ENCODE measurements at places on chromosomes 11 and 22.
A peak's percentile ranks its signal among the peaks of the same experiment; 100 is the strongest.

DNA sequence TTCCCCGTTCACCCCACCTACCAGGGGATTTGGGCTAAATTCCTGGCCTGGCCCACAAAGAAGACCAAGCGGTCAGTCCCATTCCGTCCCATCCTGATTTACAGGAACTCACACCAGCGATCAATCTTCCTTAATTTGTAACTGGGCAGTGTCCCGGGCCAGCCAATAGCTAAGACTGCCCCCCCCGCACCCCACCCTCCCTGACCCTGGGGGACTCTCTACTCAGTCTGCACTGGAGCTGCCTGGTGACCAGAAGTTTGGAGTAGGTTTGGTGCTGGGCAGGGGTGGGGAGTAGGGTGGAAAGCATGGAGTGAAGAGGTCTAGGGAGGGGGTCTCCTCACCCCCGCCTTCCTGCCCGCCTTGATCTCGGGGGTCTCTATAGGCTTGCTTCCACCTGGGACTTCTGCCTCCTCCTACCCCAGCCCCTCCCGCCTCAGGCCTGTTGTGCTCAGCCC, at the start of gene SERPING1:
Gene SERPING1, plus strand, starts transcription at position 225 of the 455 bp plus-strand sequence. CDS start 586 bp downstream, outside the sequence.
- DNase-seq: no peak

GRCh38 chr11:119210050-119210449, 3.9 kb downstream of the CBL start:
- DNase-seq: no peak

DNA sequence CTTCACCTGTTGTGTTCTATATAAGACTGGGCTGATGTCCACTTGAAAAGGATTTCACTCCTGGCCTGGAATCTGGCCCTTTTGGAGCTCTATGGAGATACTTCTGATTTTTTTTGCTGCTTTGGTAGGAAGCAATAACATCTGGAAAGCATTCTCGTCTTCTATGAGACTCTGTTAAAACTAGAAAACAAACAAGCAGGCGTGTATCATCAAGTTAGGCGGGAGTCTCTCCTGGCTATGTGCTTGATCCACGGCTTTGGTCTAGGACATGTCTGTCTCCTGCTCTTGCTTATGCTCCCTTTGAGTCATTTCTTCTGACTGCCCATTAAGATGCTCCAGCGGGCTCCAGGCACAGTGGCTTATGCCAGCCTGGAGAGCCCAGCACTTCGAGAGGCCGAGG, 121.4 kb upstream of the TTC12 start:
- no peak for DNase-seq

- DNase-seq: no peak
Measured at GRCh38 chr11:128180441-128181087, 406.8 kb downstream of the ETS1 start.

GRCh38 chr11:61711498-61711897, 31.3 kb downstream of the DAGLA start:
- no peak for DNase-seq

- DNase-seq: no peak
Measured at GRCh38 chr11:96424693-96425092, 34.9 kb downstream of the JRKL start.

DNA sequence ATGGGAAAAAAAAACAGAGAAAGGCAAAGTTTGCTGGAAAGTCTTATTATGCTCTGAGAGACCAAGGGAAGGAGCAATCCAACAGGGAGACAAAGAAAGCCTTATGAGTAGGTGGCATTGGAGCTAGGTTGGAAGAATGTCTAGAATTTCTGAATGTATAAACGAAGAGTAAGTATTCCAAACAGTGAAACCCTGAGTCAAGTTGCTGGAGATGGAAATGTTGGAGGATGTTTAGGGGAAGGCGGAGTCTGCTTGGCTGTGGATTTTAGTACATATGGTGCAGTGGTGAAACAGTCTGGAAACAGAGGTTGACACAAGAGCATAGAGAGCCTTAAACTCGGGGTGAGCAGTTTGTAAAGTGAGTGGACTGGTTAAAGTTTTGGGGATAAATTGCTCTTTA, 314.8 kb upstream of the CADM1 start:
- no peak for DNase-seq

DNA sequence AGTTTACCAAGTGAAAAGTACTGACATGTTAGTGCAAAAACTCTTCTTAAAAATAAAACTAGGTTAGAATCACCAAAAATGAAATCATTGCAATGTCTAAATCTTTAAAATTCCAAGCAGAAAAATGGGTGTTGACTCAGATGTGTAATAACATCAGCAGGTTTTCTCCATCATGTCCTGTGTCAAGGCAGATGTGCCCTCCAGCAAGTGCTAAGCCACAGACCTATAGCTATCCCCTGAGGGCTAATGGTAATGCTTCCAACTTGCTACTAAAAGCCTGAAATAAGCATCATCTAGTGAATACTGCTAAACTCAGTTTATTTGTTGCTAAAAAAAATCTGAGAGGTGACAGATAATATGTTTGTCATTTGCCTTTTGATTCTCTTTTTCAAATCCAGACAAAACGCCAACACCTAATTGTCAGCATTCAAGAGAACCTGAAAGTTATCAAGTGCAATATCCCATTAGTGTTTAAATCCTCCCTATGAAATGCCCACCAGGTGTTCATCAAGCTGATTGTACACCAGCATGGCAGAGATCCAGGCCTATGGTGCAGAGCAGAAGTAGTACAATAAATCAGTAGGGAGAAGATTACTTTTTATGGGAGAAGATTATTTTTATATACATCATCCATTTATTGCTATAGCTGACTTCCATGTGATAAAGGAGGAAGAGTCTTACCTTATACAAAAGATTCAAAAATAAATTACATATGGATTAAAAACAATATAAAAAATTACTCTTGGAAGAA, 55.1 kb upstream of the SYT9 start:
- DNase-seq: no peak

DNA sequence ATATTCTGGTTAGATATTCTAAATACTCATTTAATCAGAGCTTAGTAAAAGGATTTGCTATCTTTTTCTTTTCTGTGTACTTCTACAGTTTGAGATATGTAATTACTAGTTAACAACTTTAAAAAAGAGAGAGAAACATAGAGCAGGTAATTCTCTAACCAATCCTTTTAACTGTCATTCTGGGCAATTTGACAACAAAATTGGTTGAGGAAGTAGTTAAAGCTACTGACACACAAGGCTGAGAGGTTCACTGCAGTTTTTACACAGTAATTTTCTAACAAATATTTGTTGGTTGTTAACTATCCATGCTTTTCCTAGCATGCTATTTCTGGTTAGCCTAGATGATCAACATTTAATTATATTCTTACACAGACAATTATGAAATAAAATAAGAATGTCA, 3.6 kb downstream of the SOX6 start:
- no peak for DNase-seq

GRCh38 chr11:62645671-62645945, 805 bp downstream of the GANAB start:
- no peak for DNase-seq

GRCh38 chr11:130774703-130775102, 141.6 kb downstream of the SNX19 start:
- DNase-seq: no peak

GRCh38 chr22:38798496-38798895, 4.6 kb upstream of the DNAL4 start:
- DNase-seq: no peak

- no peak for DNase-seq
Measured at GRCh38 chr11:27427183-27427980, 45.2 kb downstream of the LGR4 start.

DNA sequence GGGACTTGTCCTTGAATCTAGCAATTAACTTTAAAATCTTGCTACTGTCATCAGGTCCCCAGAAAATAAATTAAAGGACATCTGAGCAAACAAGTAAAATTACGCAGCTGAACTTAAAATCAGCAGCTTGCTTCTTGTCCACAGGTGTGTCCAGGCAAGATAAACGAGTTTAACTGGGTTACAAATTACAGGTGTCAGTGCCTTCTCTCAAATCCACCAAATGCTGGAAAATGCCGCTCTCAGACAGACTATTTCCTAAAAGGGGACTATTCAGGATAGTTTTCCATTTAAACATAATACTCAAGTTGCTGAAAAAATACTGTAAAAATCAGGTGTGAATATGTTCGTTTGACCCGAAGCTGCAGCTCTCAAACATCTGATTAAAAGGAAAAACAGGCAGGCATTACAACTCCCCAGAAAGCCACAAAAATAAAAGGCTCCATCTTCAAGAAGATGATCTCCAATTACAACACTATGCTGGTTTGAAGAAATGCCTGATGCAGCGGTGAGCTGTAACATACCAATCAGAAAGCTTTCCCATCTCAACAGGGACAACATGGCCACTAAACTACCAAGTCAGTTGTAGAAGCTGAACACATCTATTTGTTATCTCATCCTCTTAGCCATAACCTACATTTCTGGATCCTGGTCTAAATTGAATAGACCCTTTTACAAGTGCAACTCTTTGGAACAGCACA, 82.1 kb downstream of the CADM1 start:
- DNase-seq: no peak

- no peak for DNase-seq
Measured at GRCh38 chr22:26825960-26826935, 168.9 kb downstream of the MIAT start.

DNA sequence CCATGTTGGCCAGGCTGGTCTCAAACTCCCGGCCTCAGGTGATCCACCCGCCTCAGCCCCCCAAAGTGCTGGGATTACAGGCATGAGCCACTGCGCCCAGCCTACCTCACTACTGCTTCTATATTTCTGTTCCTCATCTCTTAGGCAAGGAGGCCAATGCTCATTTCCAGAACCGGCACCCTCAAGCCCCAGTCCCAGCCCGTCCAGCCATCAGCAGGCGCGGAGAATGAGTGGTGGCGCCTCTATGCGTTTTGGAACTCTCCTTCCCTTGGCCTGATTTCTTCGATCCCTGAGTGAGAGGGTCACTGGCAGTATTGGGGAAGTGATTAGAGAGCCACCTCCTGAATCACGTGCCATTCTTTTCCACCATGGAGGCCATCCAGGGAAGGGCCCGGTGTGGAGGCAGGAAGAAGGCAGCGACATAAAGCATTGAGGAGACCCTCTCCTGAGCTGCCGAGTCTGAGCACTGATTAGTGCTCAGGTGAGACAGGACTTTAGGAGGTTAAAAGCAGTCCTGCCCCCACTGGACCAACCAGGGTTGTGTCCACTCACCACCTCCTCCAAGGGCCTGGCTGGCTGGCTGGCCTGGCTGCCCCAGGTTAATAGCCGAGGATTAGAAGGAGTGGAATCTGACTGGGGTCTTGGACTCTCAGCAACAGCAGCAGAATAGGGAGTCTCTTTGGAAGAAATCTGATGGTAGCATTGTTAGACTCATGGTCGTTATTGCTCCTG, 8.7 kb downstream of the GRIK4 start:
- no peak for DNase-seq

GRCh38 chr11:46353698-46354097, 6.4 kb downstream of the DGKZ start:
- DNase-seq: peak; percentile 75

GRCh38 chr11:65422633-65423515, at the start of gene NEAT1:
NEAT1 (plus strand) TSS chr11:65422798.
- peak; percentile 91 for DNase-seq

GRCh38 chr11:8732748-8733241, 50.2 kb downstream of the RPL27A start:
- no peak for DNase-seq

DNA sequence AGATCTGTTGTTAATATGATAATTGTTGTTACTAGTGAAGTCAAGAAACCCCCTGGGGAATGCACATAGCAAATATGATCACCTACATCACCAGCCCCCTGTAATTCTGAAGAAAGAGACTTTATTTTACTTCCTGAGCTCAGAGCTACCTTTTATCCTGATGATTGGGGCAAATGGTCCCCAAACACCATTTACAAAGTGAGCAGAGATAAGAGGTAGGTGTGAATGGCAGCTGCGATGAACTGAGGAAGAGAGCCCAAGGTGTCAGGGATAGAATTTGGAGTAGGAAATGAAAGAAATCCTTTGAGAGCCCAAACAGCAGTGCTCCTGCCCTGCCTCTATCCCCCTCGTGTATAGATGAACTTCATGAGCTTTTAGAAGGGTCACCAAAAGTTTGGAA, 69.1 kb downstream of the TENM4 start:
- no peak for DNase-seq

- DNase-seq: no peak
Measured at GRCh38 chr11:2139621-2140337, 590 bp upstream of the IGF2 start.

DNA sequence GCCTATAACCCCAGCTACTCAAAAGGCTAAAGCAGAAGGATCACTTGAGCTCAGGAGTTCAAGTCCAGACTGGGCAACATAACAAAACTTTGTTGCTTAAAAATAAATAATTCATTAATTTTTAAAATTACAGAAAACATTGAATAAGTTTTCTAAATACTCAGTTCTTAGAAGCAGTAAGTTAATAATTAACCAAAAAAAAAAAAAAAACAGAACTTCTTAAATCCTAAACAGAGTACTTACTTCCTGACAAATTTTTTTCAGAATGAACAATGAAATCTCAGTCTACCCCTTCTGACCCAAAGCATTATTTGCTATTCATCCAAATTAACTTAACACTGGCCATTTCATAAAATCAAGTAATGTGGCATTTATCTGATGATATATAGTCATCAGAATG, 65.4 kb upstream of the ARHGAP32 start:
- DNase-seq: no peak

DNA sequence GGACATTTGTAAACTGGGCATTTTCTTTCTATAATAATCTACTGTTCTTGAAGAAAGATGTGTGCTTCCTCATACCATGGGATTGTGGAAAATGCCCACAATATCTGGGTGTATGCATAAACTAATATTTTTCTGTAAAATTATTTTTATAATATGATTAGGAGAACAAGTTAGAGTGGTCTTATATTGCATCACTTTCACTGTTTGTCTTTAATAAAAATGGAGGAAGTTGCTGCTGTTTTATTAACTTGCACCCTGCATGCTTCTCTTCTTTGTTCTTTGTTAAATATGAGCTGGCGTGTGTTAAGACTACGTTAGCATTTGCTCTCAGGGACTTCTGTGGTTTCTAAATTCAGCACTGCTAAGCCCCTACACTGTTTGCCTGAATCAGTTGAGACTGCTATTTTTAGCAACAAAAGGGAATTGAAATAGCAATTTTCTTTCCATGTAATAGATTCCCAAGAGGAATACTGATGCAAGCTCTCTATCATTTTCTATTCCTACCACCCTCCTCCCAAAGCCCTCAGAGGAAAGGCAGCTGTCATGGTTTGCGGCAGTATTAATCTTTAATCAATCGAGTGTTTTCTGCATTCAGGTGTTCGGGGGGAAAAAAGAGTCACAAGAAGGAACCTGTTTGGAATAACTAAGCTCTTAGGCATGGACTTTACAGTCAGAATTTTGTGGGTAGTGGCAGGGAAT, 56.1 kb downstream of the HSD17B12 start:
- DNase-seq: no peak

Measured in activated naive CD4-positive, alpha-beta T cell treated with anti-CD3 and anti-CD28 coated beads, Interleukin-2, amount 50 U/mL, for 16 hours (primary cell).